ENCODE measurements at places on chromosomes 6 and 20. TPM values are rescaled to one million over a fixed set of nuclear protein-coding genes. Genes with fewer than 3 reads are reported as not detected.

DNA sequence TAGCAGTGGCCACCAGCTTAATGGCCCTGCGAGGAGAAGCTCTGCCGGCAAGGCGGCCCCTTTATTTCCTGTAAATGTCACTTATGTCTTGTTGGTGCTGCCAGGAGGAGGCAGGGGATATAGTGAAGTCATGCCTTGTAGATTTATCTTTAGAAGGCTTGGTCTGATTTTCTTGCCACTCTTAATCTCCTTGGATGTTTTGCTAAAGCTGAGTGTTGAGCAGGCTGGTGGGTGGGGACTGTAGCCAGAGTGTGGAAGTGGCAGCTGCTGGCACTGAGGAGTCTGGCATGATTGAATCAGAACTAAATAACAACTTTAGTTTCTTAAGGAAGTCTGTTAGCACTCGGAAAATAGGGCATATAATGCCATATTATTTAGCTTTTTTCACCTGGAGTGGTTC lies 77.9 kb downstream of the PHF20 start:
- no peak for DNase-seq

GRCh38 chr6:30615219-30615957 lies 1.7 kb downstream of the PPP1R10 start:
- no peak for DNase-seq

DNA sequence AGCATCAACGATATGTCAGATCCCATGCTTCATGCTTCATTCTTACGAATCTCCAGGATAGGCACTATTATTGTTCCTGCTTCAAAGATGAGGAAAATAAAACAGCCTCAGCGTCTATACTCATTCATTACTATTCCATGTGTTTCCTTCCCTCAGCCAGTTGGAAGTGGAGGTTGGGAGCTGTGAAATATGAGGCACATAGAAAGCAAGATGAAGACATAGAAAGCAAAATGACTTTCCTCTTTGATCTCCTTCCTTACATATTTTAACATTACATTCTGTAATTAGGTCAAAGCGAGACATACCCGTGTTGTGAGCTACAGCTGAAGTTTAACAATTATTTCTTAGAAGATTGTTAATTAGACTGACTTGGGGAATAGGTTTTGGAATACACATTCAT lies 125.4 kb downstream of the FYN start:
- DNase-seq = no peak

DNA sequence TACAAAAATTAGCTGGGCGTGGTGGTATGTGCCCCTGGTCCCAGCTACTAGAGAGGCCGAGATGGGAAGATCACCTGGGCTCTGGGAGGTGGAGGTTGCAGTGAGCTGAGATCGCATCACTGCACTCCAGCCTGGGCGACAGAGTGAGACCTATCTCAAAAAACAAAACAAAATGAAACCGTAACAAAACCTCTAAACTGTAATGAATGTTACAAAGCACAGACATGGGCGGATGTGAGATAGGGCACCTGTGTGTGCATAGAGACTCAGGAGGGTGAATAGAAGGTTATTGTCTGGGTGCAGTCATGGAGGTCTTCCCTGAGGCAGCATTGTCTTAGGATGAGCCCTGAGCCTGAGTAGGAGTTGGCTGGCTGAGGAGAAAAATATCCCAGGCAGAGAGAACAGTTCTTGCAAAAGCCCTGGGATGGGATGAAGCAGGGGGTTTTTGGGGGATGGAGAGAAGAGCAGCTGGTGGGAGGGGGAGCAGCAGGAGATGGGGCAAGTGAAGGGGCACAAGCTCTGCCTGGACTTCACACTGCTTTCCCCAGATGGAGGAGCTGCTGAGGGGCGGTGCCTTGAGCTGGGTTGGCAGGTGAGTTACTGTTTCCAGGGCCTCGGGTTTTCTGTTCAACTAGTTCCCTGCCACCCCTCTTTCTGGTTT lies 5.2 kb downstream of the BCAS4 start:
- DNase-seq = no peak

GRCh38 chr20:17295151-17295726 lies 68.4 kb downstream of the PCSK2 start:
- no peak for DNase-seq

DNA sequence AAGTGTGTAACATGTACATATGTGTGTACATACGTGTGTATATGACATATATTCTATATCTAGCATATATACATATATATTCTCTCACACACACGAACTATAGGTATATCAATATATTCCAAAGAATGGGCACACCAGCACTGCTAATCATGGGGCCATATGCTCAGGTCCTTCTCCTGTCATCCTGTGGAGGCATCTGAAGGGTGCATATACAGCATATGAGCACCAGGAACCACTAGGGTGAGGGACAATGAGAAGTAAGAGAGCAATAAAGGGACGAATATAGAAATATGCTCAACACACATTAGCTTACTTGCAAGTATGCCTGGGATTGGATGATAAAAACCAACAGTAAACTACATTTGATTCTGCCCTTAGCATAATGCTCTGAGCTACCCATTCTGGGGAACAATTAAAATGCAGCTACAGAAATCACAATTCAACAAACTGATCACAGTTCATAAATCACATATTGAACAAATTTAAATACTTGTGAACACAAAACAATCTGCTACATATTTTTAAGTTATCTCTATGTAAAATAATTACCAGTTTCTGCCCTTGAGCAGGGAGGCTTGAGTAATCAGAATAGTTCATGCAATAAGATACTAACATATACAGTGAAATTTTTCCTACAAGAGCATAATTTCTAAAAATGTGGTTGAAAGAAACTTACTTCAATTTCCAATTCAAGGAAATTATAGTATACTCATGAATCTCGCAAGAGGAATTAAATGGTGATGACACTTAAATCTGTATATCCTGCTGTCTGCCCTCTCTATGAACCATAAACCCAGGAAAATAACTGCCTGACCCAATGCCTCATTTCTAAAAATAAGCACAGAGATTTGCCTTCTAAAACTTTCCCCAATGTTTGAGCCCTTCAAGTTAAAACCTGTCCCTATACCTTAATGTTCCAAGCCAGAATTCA lies 272.2 kb upstream of the THEMIS start:
- DNase-seq = no peak

DNA sequence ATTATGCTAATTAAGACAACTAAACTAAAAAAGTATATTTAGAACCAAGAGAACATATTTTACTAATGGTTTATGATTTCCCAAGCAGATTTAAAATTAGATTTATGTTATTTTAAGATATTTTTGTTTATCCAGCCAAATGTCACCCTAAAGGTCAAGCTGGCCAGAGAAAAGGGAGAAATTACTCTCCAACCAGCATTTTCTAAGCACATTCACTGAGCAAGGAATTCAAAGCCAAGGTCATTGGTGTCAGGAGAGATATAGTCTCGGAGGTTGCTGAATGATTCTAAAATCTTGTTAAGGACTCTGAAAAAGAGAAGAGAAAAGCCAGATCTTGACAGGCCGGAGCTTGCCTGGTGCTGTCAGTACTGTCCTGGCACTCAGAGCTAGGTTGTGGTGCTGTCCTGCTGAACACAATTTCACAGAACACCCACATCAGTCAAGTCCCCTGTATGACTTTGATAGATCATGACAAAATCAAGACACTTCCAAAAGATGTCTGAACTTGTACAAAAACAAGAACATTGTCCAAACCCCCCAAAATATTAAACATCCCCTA lies 222.3 kb upstream of the SMLR1 start:
- no peak for DNase-seq

DNA sequence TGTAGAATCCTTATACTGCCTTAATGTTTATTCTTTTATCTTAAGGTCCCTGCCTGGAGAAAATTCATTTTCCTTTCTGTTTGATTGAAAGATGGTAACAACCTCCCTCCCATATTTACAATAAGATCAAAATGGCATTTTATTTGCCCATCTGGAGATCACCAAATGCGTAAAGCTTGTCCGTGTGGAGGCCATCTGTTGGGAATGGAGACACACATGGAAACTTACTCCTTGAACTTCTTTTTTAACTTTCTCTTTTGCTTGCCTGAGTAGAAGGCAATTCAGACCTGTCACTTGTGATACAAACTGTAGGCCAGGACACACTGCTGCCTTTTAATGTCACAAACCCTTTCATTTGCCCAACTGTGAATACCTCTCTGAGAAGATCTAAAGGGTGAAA lies 144.8 kb upstream of the CEP162 start:
- DNase-seq = no peak

DNA sequence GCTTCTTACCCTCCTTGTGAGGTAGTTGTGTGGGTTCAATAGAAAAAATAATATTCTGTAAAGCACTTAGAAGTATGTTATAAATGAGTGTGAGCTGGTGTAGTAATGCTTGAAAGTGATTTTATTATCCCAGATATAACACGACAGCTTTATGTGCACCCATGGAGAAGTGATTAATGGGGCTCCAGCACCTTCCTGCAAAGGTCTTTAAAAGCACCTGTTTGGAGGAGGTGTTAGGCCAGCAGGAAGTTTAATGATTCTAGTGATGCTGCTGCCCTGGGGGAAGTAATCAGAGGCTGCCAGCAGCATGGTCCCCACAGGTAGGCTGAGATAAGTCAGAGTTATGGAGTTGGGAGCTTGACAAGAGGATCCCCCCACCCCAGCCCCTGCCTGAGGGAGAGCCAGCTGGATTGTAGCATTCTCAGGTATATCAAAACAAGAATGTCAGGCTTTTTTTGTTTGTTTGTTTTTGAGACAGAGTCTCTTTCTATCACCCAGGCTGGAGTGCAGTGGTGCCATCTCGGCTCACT lies 166.3 kb downstream of the PHACTR1 start:
- DNase-seq = no peak

DNA sequence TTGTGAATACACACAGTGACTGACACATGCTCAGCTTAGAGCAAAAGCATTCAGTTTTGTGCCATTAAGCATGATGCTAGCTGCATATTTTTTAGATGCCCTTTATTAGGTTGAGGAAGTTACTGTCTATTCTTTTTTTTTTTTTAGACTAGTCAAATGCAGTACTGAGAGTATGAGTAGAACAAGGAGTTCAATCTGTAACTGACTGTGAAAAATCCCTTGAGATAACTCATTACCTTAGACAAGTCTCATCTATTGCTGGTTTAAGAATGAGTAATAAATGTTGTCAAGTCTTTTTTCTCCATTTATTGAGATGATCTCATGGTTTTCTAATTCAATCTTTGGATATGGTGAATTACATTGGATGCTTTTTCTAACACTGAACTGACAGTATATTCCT lies 23.2 kb downstream of the AHI1 start:
- DNase-seq = no peak

- peak; percentile 41 for DNase-seq
These were observed 39.6 kb downstream of the SLX4IP start for GRCh38 chr20:10474606-10475184.

- DNase-seq = no peak
These were observed 106.6 kb downstream of the TRIM27 start for GRCh38 chr6:28816909-28817807.

DNA sequence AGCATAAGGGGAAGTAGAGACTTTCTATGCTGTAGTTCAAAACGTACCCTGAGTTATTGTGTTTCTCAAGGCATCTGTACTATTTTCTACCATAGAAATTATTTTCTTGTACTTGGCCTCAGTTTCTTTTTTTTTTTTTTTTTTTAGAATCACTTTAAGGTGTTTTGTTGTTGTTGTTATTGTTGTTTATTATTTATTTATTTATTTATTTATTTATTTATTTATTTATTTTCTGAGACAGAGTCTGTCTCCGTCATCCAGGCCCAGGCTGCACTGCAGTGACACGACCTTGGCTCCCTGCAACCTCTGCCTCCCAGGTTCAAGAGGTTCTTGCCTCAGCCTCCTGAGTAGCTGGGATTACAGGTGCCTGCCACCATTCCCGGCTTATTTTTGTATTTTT lies 179.1 kb downstream of the GRIK2 start:
- DNase-seq = no peak

- DNase-seq = no peak
These were observed 11.9 kb upstream of the ZFAND3 start for GRCh38 chr6:37807656-37808055.

The PRSS35 gene
- total RNA-seq = 0.36 TPM

The MOG gene
- 14.7 TPM for total RNA-seq

The TOX2 gene
- total RNA-seq = 0.30 TPM

Measured in left ventricle myocardium inferior (tissue), 1 donor.